Esophagus muscularis mucosa (tissue), 4 donors: ENCODE measurements at places on chromosomes 2 and 18. TPM values are rescaled to one million over a fixed set of nuclear protein-coding genes. Genes with fewer than 3 reads are reported as not detected.

VAMP8 gene
- total RNA-seq, result 15.6 TPM

REG3G gene
- not detected for total RNA-seq

CPS1 gene
- total RNA-seq, result 1.0 TPM

SNED1 gene
- 14.1 TPM for total RNA-seq

SOWAHC gene
- 24.1 TPM for total RNA-seq

LAMA3 gene
- 11.5 TPM for total RNA-seq

TRIM54 gene
- 0.32 TPM for total RNA-seq

M1AP gene
- 0.17 TPM for total RNA-seq

SFT2D3 gene
- total RNA-seq, result 9.1 TPM

RESP18 gene
- not detected for total RNA-seq

DNA sequence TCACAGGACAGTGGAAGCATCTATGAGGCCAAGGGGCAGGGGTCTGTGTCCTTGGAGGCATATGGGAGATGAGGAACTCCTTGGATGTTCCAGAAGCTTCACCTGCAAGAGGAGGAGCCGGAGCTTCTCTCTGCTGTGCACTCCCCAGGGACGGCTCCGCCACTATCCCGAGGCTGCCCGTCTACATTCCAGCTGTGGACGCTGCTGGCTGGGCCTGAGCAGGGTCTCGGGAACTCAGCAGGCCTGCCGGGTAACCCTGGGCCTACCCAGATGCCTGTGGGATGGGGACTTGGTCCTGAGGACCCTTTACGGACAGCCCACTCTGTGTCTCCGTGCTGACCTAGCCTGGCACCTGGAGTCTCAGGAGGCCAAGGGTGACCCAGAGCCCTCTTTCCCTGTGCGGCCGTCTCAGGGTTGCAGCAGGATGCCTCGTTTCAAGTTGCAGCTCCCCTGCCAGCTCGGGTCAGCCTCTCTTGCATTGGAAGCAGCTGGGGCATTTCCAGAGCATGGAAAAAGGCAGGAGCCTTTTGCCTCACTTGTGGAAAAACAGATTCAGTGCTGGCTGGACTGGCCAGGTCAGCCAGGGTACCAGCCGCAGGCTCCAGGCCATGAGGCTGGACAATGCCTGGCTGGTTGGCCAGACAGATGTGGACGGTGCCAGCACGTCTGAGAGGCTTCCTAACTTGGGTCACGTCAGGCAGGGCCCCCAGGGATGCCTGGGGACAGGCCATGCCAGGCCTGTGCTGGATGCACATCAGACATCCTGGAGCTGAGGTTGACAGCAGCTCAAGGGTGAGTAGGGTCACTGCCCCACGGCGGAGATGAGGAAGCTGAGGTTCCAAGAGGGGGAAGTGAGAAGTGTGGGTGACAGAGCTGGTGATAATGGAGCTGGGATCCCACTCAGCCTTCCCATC lies 41.5 kb downstream of the SCTR start:
- peak; percentile 91 for DNase-seq

DNA sequence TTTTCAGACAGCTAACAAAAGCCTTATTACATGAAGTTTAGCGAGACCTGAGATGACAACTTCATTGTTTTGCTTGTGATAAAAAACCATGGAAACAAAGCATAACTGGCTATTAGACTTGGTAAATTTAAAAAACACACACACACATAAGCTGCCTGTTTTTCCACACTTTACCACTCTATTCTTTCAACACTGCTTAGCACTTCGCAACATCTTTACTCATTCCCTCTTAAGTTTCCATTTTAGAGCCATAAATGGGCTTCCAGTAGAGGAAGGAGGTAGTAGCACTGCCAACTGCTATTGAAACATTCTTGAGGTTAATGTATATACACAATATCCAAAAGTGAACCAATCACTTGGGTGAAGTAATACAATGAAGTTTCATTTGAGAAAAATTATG lies 54.1 kb downstream of the BAZ2B start:
- DNase-seq, result no peak

DNA sequence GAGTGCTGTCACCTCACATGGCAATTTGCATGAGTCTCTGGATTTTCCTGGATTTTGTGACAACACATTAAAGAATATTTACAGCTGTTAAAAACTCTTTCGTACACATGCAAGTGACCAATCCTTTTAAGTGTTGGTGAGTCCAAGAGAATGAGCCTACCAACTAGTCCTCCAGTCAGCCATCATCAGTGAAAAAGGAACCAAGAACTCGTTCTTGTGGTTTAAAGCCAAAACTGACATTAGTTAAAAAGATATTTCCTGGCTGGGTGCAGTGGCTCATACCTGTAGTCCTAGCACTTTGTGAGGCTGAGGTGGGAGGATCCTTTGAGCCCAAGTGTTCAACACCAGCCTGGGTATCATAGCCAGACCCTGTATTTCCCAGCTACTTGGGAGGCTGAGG lies 215.4 kb upstream of the ITGA4 start:
- no peak for DNase-seq

DNA sequence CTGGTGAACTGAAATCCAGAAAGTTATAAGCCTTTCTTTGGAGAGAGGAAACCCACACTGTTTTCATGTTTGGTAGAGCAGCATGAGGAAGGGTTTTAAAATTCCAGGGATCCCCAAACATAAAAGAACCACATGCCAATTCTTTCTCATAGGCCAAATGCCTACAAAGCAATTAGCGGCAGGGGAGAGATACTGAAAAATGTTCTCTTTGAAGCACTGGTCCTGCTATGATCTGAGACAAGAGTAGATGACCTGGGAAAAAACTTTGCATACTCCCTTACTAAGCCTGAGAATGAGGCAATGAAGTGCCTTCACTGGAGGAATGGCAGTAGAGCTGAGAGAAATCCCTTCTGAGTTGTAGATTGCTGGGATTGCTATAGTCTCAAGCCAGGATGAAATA lies 1261.7 kb downstream of the DSC3 start:
- DNase-seq, result no peak

- peak; percentile 68 for DNase-seq
Measured at GRCh38 chr2:108271691-108272253, 16.9 kb upstream of the SULT1C2 start.

DNA sequence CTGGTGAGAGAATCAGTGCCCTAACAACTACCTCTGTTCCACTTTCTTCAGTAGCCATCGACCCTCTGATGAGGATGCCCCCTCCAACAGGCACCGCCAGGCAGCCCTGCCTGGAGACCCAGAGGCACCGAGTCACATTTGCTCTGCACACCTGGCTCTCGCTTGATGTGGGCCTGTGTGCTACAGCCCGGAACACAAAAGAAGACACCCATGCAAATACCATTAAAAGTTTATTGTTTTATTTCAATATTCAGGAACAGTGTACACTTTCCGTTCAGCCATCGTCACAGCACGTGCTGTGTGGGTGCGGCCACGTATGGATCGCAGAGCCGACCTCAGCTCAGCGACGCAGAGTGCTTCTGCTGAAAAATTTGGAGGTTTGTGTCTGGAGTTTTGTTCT lies 154.0 kb downstream of the MBP start:
- no peak for DNase-seq

GRCh38 chr2:102618452-102619413 lies 620 bp upstream of the SLC9A2 start:
- no peak for DNase-seq

GRCh38 chr2:102782933-102783332 lies 21.1 kb downstream of the TMEM182 start:
- DNase-seq, result no peak

GRCh38 chr2:72938455-72938854 lies 21.1 kb downstream of the EMX1 start:
- DNase-seq, result no peak

DNA sequence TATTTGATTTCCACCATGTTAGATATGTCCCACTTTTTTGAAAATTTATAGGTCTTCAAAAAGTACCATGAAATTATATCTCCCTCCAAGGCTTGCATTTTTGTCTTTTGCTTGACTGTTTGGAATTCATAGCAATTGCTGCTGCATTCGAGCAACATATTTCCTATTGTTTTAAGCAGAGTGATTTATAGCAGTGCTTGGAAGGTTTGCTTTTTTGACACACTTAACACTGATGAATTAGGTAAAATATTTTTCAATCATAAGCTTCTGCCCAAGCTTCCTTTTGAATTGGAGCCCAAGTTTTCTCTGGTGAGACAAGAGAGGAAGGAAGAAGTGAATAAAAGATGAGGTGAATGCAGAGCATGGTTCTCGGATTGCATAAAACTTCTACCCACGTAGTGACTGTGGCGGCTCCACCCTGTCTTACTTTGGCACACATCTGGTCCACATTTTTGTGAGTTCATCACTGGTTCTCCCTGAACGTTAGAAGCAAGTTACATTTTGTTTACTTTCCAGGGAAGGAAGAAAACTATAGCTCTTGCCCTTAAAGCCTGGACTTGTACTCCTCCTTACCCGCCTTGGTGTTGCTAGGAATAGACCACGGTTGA lies 667.0 kb downstream of the TSN start:
- no peak for DNase-seq

DNA sequence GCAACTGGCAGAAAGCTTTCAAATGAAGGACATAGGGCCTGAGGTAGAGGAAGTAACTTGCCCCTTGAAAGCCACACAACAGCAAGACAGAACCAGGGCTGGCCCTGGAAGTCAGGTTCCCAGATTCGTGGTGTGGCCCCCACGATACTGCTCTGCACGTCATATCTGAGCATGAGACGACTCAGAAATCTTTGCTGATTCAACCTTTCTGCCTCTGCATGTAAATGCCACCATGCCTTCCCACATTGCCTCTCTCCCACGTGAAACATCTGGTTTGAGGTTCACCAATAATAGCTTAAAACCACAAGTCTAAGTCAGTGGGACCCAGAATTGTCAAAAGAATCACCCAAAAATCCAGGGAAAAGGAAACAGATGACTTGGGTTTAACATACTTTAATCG lies 214.0 kb upstream of the TRIB2 start:
- DNase-seq, result peak; percentile 47

GRCh38 chr2:9648821-9649220 lies 18.0 kb upstream of the YWHAQ start:
- no peak for DNase-seq

DNA sequence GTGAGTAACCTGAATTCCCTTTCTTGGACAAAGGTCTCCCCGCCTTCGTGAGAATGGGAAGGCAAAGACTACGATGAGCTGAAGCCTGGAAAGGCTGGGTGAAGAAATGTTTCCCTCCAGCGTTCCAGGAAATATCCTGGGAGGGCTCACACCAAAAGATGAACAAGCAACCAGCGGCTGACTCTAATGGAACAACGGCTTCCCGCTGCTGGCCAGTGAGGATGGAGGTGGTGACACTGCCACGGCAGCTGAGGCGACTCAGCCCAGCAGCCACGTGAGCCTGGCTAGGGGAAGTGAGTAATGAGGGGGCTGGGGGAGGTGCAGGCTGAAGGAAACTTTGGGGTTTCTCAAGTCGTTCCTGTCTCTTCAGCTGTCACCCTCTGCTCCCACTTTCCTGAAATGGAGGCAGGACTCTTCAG lies 105.0 kb upstream of the SMAD7 start:
- DNase-seq, result no peak

DNA sequence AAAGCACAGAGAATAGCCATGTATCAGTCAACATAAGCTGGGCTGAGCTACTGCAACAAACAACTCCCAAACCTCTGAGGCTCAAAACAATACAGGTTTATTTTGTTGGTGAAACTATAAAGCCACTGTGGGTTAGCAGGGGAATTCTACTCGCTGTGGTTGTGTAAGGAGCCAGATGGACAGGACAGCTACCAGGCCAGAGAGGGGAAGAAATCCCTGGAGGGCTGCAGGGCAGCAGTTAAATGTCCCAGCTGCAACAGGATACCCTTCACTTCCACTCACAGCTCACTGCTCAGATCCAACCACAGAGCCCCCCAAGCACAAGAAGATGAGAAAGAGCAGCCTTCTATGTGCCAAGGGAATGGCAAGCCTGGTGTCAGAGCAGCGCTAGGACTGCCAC lies 245.9 kb upstream of the RAB6C start:
- no peak for DNase-seq

DNA sequence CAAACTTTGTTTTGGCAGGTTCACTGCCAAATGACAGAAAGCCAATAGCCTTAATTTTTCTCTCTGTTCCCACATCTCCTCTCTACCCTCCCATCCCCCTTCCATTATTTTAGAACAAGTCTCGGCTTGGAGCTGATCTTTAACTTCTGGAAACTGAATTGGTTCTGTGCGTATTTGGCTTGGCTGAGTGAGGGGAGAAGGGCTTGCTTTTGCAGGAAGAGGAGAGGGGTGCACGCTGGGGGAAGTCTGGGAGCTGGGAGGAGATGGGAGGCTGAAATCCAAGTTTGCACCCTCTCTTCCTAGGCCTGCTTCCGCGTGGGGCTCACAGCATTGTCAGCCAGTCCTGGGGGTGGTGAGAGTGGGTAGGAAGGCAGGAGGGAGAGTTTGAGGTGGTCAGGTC lies 176.1 kb upstream of the SPRED2 start:
- DNase-seq, result peak; percentile 60

DNA sequence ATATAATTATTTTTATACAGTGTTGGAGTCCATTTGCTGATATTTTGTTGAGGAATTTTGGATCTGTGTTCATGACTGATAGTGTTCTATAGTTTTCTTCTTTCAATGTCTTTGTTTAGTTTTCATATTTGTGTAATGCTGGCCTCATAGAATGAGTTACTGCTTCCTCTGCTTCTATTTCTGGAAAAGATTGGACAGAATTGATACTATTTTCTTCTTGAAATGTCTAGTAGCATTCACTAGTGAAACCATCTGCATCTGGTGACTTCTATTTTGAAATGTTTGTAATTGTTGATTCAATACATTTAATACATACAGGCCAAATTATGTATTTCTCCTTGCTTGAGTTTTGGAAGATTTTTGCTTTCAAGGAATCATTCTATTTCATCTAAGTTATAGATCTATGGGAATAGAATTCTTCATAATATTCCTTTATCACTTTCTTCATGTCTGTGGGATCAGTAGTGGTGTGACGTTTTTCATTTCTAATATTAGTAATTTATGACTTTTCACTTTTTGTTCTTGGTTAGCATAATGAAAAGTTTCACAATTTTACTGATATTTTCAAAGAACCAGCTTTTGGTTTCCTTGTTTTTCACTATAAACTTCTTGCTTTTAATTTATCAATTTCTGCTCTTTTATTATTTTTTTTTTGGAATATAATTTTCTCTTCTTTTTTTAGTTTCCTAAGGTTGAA lies 509.9 kb upstream of the VRK2 start:
- no peak for DNase-seq

- no peak for DNase-seq
Measured at GRCh38 chr2:105739426-105739825, 5.3 kb upstream of the NCK2 start.

DNA sequence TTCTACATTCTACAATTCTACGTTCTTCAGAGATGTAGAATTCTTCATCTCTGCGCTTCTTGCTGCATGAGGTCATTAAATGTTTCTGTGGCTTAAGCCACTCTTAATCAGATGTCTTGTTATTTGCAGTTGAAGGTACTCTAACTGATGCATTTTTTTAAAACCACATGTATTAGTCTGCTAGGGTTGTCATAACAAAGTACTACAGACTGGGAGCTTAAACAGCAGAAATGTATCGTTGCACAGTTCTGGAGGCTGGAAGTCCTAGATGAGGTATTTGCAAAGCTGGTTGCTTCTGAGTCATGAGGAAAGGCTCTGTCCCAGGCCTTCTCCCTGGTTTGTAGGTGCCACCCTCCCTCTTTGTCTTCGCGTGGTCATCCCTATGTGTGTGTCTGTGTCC lies 176.3 kb upstream of the GLI2 start:
- DNase-seq, result no peak
